ENCODE measurements at places on chromosomes 4 and X.

- DNase-seq, result no peak
These were observed 7.1 kb upstream of the OPHN1 start for GRCh38 chrX:68440442-68440841.

- peak; percentile 24 for DNase-seq
These were observed 234.8 kb upstream of the HHIP start for GRCh38 chr4:144411119-144411518.

DNA sequence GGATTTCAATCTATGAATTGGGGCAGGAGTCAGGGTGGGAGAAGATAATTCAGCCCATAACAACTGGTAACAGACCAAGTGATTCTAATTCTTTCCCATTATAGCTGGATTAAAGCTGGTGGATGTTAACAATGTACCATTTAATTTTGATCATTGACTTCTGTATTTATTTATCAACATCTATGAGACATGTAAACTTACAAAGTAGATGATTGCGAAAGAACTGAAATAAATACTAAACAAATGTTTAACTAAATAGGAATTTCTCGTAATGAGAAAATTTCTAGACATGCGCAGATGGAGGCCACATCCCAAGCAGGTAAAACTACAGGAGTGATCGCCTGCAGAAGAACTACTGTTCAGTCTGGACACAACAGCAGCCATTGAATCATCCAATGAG lies 107.1 kb downstream of the NR3C2 start:
- DNase-seq, result no peak

DNA sequence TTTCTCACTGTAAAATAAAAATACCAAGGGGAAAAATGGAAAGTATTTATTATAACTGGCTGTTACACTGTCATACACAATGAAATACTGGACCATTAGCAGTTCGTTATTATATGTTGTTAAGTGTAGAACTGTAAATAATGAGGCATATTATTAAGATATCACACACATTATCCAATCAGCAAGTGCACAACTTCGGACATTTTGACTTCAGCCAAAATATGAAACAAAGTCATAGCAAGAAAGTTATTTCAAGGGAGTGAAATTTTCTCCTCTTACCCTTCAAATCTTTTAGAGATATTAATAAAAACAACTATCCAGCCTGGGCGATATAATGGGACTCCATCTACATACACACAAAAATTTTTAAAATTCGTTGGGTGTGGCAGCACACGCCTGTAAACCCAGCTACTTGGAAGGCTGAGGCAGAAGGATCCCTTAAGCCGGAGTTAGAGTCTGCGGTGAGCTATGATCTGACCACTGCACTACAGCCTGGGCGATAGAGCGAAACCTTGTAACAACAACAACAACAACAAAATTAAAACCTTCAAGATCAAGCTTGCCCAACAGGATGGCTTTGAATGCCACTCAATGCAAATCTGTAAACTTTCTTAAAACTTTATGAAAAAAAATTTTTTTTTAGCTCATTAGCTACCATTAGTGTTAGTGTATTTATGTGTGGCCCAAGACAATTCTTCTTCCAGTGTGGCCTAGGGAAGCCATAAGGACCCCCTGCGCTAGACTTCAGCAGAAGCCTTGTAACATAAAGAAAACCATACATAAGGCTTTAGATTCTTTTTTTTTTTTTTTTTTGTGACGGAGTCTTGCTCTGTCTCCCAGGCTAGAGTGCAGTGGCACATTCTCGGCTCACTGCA lies 1.3 kb upstream of the CISD2 start:
- peak; percentile 82 for DNase-seq

DNA sequence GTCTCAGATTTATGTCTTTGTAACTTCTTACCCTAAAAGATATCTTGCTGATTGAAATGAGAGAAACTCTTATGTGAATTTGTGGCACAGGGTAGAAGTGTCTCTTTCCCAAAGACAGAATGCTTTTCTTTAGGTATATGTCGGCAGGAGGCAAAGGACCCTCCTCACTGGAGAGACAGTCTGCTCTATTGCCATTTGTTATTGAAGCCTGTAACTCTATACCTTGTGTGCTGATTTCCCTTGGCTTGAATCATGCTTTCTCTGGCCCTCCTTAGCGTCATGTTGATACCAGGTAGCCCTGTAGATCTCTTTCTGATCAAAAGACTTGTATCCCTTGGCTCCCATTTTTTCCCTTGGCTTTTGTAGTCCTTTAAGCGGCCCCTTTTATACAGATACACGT lies 284.3 kb downstream of the CXXC4 start:
- DNase-seq, result no peak

DNA sequence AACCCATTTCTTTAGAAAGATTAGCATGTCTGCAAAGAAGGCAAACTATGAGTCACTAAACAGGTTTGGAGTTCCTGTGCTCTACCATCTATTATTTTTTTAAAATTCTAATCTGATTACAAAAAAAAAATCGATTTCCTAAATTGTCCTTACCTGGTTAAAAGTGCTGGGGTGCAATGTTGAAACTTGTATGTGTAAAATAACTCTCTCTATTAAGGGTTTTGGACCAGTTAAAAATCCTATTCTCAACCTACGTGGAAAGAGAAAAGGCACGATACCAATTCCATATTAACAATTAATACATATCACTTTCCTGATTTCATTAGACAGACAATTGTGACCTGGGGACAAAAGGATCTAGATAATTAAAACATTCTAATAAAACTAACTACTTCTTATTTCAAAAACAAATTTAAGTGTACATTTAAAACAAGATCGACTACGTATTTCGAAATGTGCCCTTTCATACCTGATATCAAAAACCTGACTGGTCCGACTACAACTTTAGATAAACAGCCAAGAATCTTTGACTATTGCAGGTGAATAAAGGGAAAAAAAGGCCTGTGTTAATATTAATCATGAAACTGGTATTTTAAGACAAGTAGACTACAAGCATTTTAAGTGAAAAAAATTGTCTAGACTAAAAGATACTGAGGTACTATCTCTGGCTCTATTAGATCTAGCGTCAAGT lies 21.2 kb downstream of the AADAT start:
- no peak for DNase-seq

GRCh38 chr4:8103421-8104390 lies 54.9 kb downstream of the ABLIM2 start:
- no peak for DNase-seq
